T-helper 17 cell (primary cell): ENCODE measurements at places on chromosomes 16 and 17.

DNA sequence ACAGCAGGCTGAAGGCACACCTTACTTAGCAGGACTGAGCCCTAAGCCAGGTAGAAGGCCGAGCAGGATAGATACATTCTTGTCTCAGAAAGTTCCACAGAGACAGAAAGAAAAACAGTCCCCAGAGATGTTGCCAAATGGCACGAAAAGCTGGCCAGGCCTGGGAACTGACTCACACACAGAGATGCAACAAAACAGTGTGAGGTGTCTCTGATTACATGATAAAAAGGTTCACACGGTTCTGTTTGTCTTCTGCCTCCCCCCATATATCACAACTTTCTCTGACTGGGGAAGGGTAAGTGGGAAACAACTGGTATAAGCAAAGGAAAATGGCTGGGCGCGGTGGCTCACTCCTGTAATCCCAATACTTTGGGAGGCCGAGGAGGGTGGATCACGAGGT is 1.7 kb downstream of the WBP2 start:
- H3K27me3 ChIP-seq, result no peaks in the 10 kb centered on the region
- H3K27ac ChIP-seq, result no peak overlapping the region
- no peaks in the 10 kb centered on the region for H3K36me3 ChIP-seq
- H3K4me3 ChIP-seq, result peak overlapping the region; percentile 53
- peaks cover 13% of the 10 kb centered on the region for H3K4me1 ChIP-seq

DNA sequence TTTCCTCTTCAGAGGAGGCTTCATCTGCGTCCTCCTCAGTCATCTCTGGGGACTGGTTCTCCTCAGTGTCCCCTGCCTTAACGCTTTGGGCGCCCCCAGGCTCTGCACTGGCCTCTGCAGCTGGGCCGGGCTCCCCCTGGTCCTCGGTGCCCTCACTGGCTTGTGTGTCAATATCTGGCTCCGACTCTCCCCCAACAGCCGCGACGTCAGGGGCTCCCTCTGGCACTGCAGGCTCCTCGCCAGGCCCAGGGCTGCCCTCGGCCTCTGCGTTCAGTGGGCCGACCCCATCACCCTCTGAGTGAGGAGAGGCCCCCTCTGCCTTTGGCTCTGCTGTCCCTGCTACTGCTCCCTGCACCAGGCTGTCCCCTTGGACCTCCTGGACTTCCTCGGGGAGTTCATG is 34.7 kb downstream of the SRL start:
- peaks cover 16% of the 10 kb centered on the region for H3K4me1 ChIP-seq
- no peak for DNase-seq

GRCh38 chr17:70172923-70173322 is 3.6 kb downstream of the KCNJ2 start:
- no peak for DNase-seq
- peaks cover 64% of the 10 kb centered on the region for H3K27me3 ChIP-seq
- H3K4me1 ChIP-seq, result peaks cover 12% of the 10 kb centered on the region
- peaks cover 3% of the 10 kb centered on the region for H3K36me3 ChIP-seq
- no peak overlapping the region for H3K4me3 ChIP-seq

GRCh38 chr16:55494994-55495421 is 13.9 kb upstream of the LPCAT2 start:
- DNase-seq, result no peak
- no peak overlapping the region for H3K4me3 ChIP-seq
- peaks cover 5% of the 10 kb centered on the region for H3K4me1 ChIP-seq
- peaks cover 37% of the 10 kb centered on the region for H3K27me3 ChIP-seq
- no peak overlapping the region for H3K27ac ChIP-seq

- peaks cover 11% of the 10 kb centered on the region for H3K27me3 ChIP-seq
- H3K4me3 ChIP-seq, result no peak overlapping the region
- H3K36me3 ChIP-seq, result peaks cover 4% of the 10 kb centered on the region
- peaks cover 5% of the 10 kb centered on the region for H3K4me1 ChIP-seq
- no peak for DNase-seq
Measured at GRCh38 chr17:78912082-78912481, 9.1 kb upstream of the CEP295NL start.
